ENCODE measurements at places on chromosomes 2 and 18.

GRCh38 chr2:230927711-230928341 is 2.8 kb upstream of the GPR55 start:
- DNase-seq, result no peak

- no peak for DNase-seq
Observed at GRCh38 chr18:12052866-12053265, 40.8 kb upstream of the ANKRD62 start.

DNA sequence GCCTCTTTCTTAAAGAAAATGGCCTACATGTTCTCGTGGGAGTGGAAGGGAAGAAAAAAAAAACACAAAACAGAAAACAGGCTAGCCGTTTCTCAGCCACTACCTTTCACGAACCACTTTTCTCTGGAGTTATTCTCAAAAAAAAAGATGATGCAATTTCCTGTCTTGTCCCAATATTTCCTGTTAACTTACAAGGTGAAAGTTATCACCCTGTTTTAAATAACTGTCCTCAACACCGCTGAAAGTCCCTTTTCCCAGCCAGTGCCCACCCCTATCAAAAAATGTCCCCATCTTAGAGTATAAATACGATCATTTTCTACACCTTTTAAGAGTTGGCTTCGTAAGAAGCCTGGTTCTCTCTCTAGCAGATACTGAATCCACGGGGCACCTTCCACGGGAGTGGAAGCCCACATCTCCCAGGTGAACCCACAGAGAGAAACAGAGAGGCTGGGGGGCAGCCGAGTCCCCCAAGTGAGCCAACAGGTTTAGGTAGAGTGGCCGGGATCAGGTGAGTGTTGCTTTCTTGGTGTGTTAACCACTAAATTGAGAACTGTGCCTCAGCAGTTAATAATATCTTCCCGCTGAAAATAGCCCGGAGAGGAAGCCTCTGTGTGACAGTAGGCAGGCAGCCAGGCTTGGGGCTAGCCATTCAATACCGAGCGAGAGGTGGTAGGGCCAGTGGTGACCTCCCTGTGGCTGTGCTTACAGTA is 15.9 kb downstream of the SMAD7 start:
- DNase-seq, result no peak

GRCh38 chr18:67599277-67599676 is 82.8 kb upstream of the DSEL start:
- DNase-seq, result no peak

DNA sequence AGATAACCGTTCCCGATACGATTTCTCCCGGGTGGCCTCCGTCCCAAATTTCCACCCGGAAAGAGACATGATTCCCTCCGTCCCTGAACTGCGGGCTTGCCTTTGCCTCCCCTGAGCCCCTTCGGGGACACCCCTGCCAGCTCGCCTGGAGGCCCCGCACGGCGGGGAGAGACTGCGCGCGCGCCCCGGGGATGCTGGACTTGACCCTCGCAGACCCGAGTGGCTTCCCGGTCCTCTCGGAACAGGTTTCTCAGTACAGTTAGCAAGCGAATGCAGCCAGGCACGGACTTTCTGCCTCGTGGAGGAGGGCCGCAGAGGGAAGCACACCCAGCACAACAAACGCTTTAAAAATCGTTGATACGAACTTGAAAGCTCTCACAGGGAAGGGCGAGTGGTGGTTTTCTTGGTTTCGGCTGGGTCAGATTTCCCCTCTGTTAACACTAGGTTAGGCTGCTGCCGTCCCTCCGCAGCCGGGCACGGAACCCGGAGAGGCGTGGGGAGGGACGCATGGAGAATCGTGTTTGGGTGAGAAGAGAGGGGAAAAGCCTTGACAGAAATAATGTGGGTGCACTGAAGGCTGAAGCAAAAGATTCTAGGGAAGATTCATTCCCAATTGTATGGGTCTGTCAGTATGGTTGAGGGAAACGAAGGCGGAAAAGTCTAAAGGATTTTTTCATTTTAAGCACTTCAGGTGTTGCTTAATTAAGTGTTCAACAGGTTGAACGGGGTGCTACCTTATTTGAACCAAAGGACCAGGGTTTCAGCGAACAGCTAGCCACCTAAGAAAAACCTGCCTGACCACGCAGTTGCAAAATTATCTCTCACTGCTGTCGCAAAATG is 916 bp downstream of the TNFRSF11A start:
- no peak for DNase-seq

GRCh38 chr2:11584525-11585056 is 50.7 kb downstream of the GREB1 start:
- DNase-seq, result no peak

DNA sequence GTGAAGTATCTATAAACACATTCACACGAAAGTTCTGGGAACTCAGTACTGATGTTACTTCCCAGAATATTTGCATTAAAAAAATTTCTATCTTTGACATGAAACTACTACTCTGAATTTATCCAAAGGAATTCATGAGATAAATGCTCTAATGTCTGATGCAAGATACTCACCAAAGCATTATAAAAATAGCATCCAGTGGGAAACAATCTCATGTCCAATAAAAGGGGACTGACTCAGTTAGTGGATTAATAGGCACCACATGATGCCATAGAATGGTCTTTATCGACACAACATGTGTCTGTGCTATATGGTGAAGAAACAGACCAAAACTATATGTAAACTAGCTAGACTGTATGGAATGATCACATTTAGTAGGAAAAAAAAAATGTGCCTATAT is 33.9 kb downstream of the LAMA3 start:
- DNase-seq, result no peak

DNA sequence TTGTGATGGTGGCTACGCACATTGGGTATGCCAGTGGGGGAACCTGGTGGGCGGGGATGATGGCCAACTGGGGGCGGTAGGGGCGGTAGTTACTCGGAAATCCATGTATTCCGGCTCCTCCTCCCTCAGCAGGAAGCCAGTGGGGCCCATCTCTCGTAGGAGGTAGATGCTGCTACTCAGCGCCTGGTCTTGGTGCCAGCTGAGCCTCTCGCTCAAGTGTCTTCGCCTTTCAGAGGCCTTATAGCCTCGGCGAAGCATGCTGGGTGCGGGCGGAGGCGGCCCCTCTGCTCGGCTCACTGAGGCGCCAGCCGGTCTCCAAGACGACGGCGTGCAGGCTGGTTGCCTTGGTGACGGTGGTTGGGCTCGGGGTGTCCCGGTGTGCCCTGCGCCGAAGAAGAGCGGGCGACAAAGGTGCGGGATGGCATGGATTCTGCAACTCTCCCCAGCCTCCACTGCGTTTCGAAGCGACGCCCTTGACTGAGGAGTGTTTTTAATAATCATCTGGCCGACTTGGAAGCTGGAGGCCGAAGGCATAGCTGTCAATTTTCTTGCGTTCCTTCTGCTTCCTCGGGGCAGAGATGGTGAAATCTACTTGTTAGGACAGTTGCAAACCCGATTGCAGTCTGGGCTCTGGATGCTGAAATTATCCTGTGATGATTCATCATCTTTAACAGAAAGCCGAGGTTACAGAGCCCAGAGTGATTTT is at the start of gene ZSWIM2:
TSS of gene ZSWIM2 (minus strand) at position 298 of the 706 bp plus-strand sequence. CDS start at position 258, 40 bp downstream.
- DNase-seq, result peak; percentile 75
